ENCODE measurements at places on chromosomes 6 and 20. TPM values are rescaled to one million over a fixed set of nuclear protein-coding genes. Genes with fewer than 3 reads are reported as not detected.

- DNase-seq: peak; percentile 46
Measured at GRCh38 chr6:11772109-11772825, 6.3 kb downstream of the ADTRP start.

CEP57L1 gene
- total RNA-seq: 30.9 TPM

DNA sequence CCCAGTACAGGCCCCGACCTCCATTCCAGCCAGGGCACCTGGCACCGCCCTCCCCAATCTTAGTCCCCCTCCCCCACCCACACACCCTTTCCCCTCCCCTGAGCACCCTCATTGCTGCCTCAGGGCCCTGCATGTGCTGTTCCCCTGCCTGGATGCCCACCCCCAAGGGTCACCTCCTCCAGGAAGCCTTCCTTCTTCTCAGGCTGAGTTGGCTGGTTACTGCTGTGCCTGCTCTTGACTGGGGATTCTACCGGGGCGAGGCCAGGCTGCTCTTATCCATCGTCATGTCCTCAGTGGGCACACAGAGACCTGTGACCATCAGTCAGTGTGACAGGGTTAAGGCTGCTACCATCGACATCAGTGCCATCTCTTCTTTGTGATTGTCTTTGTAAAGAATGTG is 23.6 kb downstream of the BHLHE23 start:
- no peak for DNase-seq

ABHD16B gene
- not detected for total RNA-seq

PHACTR2 gene
- 66.5 TPM for total RNA-seq

BPIFA1 gene
- total RNA-seq: not detected

SYTL3 gene
- 7.8 TPM for total RNA-seq

BTNL2 gene
- not detected for total RNA-seq

GRCh38 chr6:5761370-5761769 is 245.4 kb downstream of the NRN1 start:
- no peak for DNase-seq

DNA sequence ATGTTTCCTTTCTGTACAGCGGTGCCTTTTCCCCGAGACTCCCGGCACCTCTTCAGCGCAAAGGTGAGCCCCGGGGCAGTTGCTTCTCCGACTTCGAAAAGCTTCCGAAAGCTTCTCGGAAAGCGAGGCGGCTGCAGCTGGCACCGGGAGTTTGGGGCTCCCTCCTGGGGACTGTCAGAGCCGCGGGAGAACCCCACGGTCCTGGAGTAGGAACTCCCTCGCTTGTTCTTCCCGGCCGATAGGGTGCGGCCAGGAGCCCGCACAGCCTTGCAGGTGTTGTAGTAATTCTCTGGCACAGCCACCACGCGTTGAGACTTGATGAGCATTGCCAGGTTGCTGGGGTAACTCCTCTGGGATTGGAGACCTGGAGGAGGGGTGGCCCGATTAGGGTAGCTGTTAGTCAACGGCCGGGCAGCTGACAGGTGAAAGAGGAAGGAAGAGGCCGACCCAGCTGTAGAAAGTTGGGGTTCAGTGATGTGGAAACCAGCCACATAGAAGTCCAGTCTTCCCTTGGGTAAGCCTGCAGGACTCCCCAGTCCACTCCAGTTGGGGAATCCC is 721 bp downstream of the KDM1B start:
- DNase-seq: peak; percentile 60

DNA sequence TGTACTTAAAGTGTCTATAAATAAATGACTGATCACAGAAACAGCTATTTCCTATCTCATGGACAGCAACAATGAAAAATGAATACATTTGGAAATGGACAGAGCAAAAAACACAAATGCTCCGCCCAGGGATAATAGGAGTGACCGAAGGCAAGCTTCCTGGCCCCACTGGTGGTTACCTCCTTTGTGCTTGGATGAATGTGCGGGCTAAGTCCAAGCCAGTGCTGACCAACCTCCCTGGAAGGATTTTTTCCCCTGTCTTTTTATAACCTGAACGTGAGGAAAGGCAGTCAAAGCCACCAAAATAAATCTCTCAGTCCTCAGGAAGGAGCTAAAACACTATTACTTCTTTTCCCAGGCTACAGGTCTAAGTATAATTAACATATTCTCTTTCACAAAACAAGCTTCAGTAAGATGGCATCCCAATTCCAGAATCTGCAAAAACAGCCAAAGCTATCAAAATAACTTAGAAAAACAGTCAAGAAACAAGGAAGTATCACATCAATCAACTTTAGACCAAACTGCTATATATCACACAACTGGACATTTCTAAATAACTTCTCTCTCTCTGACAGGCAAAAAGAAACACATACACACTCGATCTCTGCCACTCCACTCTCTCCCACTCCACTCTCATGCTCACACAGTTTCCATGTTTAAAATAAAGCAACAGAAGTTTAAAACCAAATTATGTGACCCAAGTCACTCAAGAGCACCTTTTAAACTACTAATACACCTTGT is 10.0 kb downstream of the KIF16B start:
- no peak for DNase-seq

GRCh38 chr6:147156218-147156617 is 48.0 kb upstream of the STXBP5 start:
- DNase-seq: no peak

DNA sequence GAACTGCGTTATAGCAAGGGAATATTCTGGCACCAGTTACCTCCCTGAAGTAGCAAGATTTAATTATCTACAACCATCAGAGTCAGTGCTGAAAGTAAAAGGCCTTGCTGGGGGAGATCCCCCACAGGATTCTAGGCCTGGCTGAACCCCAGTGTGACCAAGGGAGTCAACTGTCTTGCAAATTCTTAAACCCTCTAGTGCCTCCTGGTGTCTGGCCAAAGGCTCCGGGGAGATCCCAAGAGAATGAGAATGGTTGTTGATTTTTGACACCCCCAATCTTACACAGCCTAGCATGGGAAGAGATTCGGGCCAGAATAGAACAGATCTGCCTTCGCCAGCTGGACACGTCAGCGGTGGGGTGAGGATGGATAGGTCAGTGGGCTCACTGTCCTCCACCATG is 179.4 kb downstream of the ERMARD start:
- no peak for DNase-seq

DNA sequence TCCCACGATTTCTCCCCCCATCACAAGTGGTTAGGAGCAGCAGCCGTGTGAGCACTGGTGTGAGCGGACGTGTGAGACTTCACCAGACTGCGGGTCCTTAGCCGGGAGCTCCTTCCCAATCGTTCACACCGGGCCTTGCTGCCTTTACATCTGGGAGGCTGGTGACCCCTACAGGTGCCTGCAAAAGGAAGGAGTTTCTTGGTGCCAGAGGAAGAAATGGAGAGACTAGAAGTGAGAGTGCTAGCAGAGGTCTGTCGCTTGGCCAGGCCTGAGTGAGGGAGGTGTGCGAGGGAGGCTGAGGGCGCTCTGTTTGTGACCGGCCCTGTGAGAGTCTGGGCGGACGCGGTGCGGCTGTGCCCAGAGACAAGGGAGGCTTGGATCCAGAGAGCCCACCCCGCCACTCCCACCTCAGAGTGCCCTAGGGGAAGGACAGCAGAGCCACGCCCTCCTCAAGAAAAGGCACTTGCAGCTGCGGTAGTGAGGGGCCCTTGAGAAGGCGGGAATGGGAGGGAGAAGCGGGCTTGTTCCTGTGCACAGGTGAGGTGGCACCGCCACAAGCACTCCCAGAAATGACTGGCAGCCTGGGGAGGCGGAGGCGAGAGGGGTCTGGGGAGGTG is 10.0 kb upstream of the ARMC2 start:
- peak; percentile 50 for DNase-seq

GRCh38 chr6:46687619-46688097 is at the start of gene TDRD6:
Gene TDRD6 (plus strand): TSS chr6:46687885. CDS start chr6:46688129, 244 bp downstream.
- DNase-seq: no peak

DNA sequence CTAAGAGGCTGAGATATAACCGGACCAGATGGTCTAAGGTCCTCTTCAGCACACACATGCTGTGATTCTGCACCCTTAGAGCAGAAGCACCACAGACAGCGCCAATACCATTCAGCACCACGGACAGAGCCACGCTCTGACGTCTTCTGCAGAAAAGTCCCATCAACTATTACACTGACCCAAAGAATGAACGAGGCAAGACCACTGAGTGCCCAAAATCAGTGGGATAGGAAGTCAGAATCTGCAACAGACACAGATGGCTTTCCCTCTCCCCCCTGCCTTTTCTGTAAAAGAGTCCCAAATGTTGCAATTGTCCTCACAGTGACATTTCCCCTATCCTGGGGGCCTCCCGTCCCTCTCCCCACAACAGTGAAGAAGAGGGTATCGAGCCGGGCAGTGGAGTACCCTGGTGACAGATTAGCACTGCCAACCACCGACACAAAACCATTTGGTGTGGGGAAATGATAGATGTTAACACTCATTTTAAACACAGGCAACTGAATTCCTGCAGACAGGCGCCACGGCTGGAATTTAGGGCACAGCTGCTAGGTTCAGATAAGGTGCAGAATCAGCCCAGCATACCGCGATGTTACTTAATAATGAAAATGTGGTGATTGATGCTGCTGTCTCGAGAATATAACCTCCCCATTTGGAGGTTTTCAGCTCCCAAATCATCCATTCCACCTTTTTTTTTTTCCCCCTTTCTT is 66.6 kb upstream of the CTNNBL1 start:
- peak; percentile 77 for DNase-seq

Measured in muscle of leg (tissue), 16 donors.